ENCODE measurements at places on chromosomes 4 and X. TPM values are rescaled to one million over a fixed set of nuclear protein-coding genes. Genes with fewer than 3 reads are reported as not detected.

DNA sequence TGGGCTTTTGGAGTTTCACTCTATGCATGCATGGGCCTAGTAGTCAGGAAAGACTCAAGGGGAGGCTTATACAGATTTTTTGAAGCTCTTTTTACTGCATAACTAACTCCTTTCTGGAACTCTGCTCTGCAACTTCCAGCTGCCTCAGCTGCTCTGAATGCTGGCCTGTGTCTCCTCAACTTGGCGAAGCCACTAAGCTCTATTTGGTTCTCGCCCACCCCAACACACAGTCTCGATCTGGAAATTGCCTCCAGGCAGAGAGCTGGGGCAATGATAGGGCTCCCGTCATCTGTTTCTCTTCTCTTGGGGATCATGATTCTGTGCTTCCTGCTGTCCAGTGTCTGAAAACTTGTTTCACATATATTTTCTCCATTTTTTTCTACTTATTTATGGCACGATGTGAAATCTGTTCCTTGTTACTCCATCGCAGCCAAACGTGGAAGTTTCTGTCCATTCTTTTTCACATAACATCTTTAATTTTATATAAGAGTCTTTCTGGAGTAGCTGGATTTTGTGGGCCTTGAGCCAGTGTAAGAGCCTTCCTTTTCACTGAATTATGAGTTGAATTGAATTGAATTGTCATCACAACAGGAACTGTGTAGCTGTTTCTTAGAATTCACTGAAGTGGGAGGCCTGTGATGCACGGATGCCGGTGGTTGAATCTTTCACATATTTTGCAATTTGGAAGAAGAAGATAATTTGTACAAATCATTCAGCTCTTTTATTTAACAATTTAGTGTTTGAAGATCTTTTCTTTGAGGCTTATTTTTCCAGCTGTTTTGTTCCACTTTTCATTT lies 9.0 kb downstream of the ZNF275 start:
- DNase-seq: no peak

DNA sequence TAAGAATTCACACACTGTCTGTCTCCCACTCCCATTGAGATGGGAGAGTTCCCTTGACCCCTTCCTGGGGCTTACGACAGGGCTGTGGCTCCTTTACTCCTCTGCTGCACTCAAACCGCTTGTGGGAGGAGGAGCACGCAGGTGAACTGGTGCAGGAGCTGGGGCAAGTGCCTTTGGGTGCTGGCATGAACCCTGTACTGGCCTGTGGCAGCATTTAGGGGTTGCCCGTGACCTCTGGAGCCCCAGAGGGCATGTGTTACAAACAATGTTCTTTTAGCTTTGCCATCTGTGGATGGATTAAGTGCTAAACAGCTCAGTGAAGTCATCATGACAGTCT lies 21.8 kb upstream of the FTHL17 start:
- DNase-seq: no peak

GRCh38 chr4:40307627-40308497 lies 27.3 kb upstream of the CHRNA9 start:
- DNase-seq: no peak

GRCh38 chrX:2391869-2392606 lies 108.7 kb downstream of the DHRSX start:
- DNase-seq: peak; percentile 82

DNA sequence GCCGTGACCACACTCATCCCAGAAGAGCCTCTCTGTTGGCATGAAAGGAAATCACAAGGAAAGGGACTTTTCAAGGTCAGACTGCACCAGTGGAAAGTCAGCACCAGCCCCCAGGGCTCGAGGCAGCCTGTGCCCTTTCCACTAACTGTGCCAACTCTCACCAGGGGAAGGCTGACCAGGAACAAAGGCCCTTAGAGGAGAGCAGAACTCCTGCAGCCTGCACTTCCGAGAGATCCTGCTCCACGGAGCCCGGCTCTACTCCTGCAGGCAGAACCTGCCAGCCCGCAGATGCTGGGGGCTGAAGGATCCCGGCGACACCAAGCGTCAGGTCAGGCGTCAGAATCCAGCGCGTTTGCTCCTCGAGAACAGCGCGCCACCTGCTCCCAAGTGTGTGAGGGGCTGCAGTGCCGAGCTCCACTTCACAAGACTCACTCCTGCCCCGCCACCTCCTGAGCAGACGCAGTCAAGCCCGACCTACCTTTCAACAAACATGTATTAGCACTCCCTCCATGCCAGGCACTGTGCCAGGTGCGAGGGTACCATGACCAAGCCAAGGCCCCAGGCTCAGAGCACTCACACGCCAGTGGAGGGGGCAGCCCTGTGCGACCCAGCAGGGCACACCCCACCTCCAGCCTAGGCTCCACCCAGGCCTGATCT lies 13.6 kb upstream of the HELT start:
- no peak for DNase-seq

DNA sequence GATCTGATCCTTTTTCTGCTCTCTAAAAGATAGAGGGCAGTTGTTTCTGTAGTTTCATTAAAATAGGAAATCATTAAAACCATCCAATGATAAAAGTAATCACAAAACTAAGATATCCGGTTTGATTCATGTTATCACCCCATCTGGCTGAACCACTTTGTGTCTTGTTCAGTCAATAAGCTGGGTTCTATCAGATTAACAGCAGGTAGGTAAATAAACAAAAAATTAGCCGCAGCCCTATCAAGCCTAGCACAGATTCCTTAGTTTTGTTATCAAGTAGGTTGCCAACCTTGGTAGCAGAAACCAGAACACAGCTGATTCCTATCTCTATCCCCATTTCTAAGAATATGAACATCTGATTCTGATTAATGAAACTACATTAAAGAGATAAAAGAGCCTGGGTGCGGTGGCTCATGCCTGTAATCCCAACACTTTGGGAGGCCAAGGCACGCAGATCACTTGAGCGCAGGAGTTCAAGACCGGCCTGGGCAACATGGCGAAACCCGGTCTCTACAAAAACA lies 118.6 kb upstream of the PLAC1 start:
- no peak for DNase-seq

GRCh38 chr4:81504112-81505003 lies 32.7 kb upstream of the RASGEF1B start:
- no peak for DNase-seq

DNA sequence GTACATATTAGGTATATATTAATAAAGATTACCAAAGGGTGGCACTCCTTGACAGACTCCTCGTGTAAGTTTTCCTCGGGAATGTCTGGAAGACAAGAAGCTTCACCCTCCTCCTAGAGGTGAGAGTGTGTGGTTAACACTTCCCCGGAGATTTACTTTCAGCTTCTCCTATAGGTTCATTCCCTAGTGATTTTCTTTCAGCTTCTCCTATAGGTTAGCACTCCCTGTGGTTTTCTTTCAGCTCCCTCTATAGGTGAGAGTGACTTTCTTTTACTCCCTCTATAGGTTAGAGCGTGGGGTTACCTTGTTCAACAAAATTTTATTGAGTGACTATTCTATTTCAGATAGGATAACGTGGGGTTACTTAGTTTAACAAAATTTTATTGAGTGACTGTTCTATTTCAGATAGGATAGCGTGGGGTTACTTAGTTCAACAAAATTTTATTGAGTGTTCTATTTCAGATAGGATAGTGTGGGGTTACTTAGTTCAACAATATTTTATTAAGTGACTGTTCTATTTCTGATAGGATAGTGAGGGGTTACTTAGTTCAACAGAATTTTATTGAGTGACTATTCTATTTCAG lies 106.0 kb upstream of the PLAC1 start:
- DNase-seq: no peak

- peak; percentile 93 for DNase-seq
Measured at GRCh38 chr4:13888112-13888511, 260.6 kb upstream of the BOD1L1 start.

GRCh38 chr4:184349283-184350039 lies 124.9 kb downstream of the IRF2 start:
- no peak for DNase-seq

GRCh38 chr4:121148000-121148399 lies 16.1 kb downstream of the TNIP3 start:
- DNase-seq: peak; percentile 41

GRCh38 chr4:153523164-153523796 lies 57.1 kb downstream of the TMEM131L start:
- DNase-seq: no peak

GRCh38 chrX:72128881-72129280 lies 2.8 kb downstream of the RTL5 start:
- DNase-seq: no peak

GRCh38 chr4:75018811-75019479 lies 86.0 kb downstream of the PARM1 start:
- no peak for DNase-seq

GRCh38 chr4:44186096-44186849 lies 262.3 kb downstream of the KCTD8 start:
- DNase-seq: no peak

DNA sequence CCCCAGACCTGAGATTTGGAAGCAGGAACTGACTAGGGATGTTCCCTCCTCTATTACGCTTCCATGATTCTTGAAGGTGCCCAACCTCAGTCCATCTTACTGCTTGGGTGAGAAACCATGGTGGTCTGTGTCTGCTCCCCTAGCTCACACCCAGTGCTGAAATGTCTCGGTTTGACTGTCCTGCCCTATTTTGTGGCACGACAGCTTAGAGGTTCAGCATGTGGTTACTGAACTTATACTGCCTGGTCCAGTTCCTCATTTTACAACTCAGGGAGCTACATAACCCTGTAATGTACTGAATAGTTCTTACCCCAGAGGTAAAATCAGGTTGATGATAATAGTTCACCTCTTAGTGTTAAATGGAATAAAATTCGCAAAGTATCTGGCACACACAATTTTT lies 203.1 kb downstream of the RBM46 start:
- no peak for DNase-seq

DNA sequence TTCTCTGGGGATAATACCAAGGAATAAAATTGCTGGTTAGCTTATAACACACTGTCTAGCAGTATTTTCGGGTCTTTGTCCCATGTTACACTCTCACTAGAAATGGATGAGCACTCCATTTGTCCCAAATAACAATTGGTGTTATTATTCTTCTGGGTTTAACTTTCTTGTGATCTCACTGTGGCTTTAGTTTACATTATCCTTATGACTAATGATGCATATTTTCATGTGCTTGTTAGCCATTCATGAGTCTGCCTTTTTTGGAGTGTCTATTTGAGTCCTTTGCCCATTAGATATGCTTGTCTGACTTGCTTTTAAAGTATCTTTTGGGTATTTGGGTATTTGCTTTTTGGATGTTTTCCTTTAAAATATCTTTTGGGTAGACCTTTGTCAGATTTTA lies 372.9 kb upstream of the TENM3 start:
- peak; percentile 79 for DNase-seq

DNA sequence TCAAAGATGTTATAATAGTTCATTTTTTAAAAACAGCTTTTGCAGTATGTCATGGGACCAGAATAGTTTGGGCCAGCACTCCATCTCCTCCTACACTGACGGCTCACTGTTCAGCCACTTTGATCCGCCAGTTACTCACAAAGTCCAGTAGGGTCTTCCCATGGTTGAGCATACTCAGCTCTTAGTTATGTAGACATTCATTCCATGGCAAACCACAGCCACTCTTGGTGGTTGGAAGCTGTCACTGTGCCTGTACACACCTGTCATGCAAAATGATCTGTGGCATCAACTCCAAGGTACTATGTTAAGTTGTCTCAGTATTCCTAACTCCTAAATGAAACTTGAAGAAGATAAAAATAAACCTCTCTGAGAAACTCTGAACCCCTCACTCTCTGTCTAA lies 127.2 kb downstream of the NR3C2 start:
- peak; percentile 59 for DNase-seq

GRCh38 chr4:184350964-184351363 lies 123.4 kb downstream of the IRF2 start:
- no peak for DNase-seq

GRCh38 chrX:17415242-17415810 lies 40.3 kb downstream of the NHS start:
- no peak for DNase-seq

- DNase-seq: peak; percentile 82
Measured at GRCh38 chr4:185566972-185567371, 31.7 kb upstream of the PDLIM3 start.

DNA sequence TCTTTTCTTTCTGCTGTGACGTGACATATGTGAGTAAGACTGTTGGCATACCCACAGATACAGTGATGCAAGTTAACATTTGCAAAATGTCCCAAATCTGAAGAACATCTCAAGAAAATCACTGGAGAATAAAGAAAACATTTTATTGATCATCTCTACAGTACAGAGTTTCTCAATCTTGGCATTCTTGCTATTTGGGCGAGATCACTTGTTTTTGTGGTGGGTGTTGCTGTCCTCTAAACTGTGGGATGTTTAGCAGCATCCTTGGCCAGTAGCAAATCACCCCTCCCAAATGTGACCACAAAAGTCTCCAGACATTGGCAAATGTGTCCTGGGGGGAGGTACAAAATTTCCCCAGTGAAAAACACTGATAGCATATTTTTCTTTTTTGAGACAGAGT lies 28.8 kb downstream of the AMELX start:
- no peak for DNase-seq

DNA sequence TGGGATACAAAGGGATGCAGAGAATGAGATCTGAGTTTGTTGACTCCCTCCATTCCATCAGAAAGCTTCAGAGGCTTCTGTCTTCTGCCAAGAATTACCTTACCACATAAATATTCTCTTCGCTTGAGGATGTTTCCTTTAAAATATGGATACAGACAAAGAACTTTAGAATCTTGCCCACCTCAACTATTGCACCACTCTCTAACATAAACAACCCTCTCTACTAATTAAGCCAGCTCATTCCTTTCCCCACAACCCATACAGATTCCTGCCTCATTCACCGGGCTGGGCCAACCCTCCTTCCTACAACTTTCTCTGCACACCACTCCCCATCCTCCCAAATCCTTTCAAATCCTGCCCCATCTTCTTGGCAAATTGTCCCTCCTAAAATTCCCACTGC lies 315.8 kb downstream of the RAB28 start:
- DNase-seq: no peak

GRCh38 chrX:20519146-20519545 lies 252.4 kb upstream of the RPS6KA3 start:
- no peak for DNase-seq

GRCh38 chrX:23822397-23822796 lies 39.4 kb downstream of the SAT1 start:
- peak; percentile 57 for DNase-seq

DNA sequence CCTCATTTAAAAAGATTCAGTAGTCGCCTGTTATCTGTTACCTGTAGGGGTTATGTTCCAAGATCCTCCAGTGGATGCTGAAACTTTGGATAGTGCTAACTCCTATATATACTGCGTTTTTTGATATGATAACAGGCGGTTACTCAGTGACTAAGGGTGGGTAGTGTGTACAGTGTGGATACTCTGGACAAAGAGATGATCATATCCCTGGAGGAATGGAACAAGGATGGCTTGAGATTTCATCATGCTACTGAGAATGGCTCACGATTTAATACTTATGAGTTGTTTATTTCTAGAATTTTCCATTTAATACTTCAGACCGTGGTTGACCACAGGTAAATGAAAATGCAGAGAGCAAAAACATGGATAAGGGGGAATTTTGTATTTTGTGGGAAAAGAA lies 21.5 kb downstream of the FAM47E start:
- DNase-seq: no peak

The LAS1L gene
- 22.8 TPM for total RNA-seq

The TLR2 gene
- total RNA-seq: under 0.01 TPM

The CSAG3 gene
- total RNA-seq: not detected

The TEX13B gene
- total RNA-seq: not detected

The CT83 gene
- total RNA-seq: not detected

The MAGEA12 gene
- total RNA-seq: not detected

The MAGEB1 gene
- not detected for total RNA-seq

The CITED1 gene
- total RNA-seq: 0.18 TPM

The AMOT gene
- total RNA-seq: 5.3 TPM

The TMSB15C gene
- 5.8 TPM for total RNA-seq

The CHRNA9 gene
- total RNA-seq: not detected
